NCI-H1694 treated with DMSO at 0.1 percent for 48 hours (cell line): ENCODE measurements at places on chromosomes 5 and 9.
A peak's percentile ranks its signal among the peaks of the same experiment; 100 is the strongest.

DNA sequence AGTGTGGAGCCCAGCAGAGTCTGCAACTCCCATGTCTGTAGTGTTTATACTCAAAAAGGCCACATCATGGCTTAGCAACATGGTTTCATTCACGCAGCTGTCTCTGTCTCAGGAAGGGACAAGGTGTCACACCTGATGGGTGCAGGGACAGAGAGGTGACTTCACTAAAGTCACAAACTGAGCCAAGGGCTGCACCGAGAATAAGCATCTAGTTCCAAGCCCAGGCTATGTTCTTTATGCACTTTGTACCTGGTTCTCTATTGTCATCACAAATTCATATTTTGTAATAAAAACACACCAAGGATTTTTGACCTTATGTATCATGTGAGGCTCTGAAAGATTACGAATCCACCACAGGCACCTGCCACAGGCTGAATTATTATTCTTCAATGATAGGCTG lies 64.9 kb upstream of the STK32A start:
- DNase-seq = no peak

GRCh38 chr9:133102190-133103021 lies 18.6 kb downstream of the RALGDS start:
- DNase-seq = no peak

DNA sequence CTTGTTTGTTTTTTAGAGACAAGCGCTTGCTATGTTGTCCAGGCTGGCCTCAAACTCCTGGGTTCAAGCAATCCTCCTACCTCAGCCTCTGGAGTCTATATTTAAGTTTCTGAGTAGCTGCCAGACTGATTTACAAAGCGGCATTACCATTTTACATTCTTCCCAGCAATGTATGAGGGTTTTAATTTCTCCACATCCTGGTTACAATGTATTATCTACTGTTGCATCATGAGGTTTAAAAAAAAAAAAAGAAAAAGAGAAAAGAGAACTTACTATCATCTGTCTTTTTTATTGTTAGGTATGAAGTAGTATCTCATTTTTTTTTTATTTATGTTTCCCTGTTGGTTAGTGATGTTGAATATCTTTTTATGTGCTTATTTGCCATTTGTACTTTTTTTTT lies 18.9 kb upstream of the CLINT1 start:
- no peak for DNase-seq

GRCh38 chr9:130539420-130540223 lies 39.8 kb upstream of the FUBP3 start:
- no peak for DNase-seq

DNA sequence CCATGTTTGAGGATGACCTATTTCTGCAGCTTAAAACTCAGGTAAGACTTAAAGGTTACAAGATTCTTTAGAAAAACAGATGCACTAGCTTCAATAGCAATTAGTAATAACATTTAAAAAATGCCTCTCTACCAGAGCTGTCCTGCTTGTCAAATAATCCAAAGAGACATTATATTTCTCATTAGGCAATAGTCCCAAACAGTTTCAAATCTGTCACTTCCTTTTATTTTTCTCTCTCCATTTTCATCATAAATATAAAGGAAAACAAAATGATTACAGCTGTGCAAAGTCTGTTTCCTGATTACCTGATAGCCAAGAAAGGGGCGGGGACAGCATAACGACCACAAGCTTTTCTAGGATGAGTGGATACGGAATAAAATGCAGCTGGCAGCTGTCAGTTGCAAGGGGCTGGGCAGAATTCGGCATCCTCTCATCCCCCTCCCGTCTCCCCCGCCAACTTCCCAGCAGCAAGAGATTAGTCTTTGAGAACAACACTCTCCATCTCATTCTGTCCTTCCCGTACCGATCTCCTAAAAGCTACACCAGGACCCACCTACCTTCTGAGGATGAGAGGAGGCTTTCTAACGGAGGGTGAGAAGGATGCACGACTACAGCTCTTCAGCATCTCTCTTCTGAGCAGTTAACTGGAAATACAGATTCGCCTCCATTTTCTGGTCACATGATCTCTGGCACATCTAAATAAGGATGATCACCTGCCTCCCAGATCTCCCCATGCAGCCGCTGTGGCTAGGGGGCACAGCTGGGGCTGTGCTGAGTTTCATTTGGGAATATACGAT lies 72.5 kb upstream of the PCA3 start:
- no peak for DNase-seq

- DNase-seq = no peak
Observed at GRCh38 chr9:115084709-115085108, 33.2 kb downstream of the TNC start.

- DNase-seq = no peak
Observed at GRCh38 chr9:34413231-34413852, 36.6 kb upstream of the MYORG start.

DNA sequence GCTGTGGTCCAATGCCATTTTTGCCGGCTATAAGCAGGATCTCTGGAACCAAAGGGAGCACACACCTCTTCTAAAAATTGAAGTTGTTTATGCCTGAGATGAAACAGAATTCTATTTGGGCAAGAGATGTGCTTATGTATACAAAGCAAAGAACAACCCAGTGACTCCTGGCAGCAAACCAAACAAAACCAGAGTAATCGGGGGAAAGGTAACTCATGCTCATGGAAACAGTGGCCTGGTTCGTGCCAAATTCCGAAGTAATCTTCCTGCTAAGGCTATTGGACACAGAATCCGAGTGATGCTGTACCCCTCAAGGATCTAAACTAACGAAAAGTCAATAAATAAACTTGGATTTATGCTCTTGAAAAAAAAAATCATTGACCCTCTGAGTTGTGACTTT lies 178.7 kb downstream of the CEMIP2 start:
- DNase-seq = no peak

GRCh38 chr9:14238079-14238478 lies 75.9 kb downstream of the NFIB start:
- DNase-seq = no peak

DNA sequence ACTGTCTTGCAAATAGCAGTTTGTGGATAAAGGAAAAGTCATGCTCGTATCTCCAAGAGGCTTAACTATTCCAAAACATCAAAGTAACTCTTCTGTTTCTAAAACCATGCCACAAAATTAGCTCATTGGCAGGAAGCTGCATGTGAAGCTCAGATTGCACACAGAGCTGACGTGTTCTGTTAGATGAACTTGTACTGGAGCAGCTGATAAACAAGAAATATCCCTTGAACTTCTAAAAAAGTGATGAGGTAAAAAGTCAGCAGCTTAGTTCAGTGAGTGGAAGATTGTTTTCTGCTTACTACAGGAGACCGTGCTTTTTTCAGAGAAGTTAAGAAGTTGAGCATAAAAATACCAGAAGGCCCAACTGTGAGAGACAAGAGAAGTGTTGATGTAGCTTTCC lies 113.2 kb downstream of the SLC12A2 start:
- DNase-seq = no peak

DNA sequence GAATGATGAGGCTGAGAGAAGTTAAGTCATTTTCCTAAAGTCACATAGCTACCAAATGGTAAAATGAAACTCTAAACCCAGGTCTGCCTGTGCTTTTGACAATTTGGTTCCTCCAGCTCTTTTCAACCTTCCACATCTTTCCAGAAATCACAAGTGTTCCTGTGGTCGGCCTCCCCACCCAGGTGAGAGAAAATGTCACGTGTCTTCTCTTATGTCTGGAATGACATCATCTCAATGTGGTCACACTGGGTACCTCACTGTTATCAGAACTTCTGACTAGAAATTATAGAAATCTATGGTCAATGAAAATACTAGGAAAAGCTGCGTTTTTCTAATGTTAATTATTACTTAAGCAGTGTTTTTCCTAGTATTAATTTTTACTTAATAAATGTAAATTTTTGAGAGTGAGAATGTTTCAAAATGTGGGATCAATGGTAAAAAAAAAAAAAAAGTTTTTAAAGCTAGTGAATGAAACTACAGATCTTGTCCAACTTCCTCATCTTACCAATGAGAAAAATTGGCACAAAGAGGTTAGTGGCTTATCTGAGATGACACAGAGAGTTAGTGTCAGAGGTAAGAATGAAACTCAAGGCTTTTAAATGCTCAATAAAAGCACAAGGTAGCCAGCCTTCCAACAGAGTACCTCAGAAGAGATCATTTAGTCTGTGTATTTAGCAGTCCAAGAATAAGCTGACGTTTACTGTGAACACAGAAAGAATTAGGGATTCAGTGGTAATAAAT lies 228.7 kb upstream of the NR4A3 start:
- DNase-seq = no peak

- no peak for DNase-seq
Observed at GRCh38 chr5:15026944-15027343, 155.4 kb upstream of the ANKH start.

- DNase-seq = peak; percentile 87
Observed at GRCh38 chr5:147483961-147484707, 25.7 kb downstream of the DPYSL3 start.

DNA sequence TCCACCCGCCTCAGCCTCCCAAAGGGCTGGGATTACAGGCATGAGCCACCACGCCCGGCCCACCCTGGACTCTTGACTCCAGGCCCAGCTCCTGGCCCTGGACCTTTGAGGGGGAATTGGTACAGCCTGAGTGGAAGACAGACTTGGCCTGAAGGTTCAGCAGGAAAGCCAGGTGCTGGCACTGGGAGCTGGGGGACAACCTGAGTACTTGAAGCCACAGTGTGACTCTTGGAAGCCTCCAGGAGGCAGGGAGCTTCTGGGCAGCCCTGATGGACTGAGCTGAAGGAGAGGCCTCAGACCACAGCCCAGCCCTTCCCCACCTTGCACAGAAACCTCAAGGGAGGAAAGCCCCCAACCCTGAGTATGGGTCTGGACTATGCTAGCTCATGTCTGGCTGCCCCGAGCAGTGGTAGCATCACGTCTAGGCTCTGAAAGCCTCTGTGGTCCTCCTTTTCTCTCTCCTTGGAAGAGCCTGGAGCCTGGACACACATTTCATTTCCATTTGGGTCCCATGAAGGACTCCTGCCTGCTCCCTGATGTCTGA lies 54.1 kb downstream of the RASGEF1C start:
- DNase-seq = no peak

GRCh38 chr5:78611126-78611605 lies 37.4 kb downstream of the LHFPL2 start:
- no peak for DNase-seq

- no peak for DNase-seq
Observed at GRCh38 chr9:27426511-27427271, 97.4 kb upstream of the IFNK start.

DNA sequence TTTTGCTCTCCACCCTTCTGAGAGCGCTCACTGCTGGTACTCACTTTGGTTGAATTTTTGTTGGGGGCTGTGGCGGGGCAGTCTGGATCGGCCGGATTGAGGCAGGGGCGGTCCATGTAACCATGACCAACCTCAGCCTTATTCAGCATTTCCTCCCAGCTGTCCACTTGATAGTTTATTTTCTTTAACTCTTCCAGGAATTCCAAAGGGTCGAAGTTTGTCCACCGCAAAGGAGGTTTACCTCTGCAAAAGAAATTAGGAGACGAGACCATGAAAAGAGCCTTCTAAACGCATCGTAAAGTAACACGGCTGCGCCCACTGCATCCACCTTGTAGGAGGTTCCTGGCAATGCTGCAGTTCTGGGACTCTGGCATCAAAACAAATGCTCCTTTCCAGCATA lies 36.4 kb downstream of the PTCH1 start:
- DNase-seq = no peak

DNA sequence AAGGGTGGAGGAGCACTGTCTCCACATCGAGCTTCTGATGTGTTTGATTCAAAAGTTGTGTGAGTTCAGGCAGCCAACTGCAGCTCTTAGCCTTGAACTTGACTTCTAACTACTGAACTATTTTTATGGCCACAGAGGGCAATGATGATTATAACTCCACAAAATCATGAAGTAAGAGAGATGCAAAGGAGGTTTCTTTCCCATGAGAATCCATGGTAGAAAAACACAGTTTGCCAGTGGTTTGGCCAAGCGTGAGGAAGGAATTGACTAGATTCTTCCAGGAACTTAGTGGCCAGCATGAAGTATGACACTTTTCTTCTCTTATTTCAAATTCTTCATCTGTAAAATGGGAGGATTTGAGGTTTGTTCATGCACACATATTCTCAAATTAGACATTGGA lies 43.2 kb downstream of the PAPPA start:
- DNase-seq = no peak

DNA sequence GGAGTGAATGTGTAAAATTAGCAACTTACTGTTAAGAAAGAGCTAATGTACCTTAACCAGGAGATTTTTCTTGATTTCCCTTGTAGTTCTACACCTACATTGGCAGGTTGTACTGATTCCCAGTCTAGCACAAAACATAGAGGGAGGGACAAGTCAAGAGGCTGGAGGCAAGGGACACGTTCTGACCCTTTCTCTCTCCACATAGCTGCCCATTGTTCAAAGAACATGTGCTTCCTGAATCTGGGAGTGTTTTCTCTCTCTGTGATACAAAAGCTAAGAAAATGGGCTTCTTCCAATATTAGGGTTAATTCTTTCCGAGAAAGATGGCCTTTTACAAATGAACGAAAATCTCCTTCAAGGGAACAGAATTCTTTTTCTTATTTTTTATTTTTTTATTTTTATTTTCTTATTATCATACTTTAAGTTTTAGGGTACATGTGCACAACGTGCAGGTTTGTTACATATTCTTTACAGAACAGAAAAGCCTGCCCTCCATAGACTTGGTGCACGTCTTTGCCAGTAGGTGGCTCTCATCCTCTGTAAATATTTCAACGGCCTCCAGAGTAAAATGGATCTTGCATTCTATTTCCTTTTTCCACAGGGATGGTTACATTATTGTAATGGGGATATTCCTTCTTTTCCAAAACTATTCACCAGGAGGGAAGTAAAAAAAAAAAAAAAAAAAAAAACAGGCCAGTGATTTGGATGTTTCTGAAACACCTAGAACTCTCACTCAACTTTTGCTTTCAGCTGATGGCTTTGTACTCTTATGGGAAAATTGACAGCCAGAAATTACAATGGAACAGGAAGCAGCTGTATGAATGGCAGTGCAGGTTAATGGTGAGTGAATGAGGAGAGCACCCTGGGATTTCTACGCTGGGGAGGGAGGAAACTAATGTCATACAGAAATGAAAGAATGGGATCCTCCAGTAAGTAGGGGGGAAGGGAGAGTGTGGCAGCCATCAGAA lies 13.1 kb upstream of the IFNA5 start:
- peak; percentile 33 for DNase-seq

GRCh38 chr9:84278130-84278529 lies 62.4 kb downstream of the SLC28A3 start:
- no peak for DNase-seq

DNA sequence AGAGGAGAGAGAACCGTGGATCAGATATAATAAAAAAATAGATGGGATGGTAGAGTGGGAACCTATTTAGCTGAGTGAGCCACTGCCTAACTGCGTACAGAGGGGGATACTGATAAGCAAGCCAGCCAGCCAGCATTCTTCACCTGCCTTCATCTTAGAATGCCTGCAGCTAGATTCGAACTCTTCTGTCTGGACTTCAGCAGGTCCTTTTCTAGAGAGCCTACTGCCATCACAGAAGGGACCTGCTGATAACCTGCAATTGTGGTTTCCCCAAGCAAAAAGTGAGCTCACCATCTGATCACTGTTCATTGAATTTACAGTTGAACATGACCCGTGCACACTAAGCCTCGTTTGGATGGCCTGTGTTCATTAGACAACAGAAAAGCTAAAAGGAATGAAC lies 109.4 kb downstream of the CDC42SE2 start:
- DNase-seq = no peak

GRCh38 chr9:78565481-78565880 lies 268.6 kb downstream of the PSAT1 start:
- DNase-seq = no peak
